Tibial nerve (tissue), 4 donors: ENCODE measurements at places on chromosomes 2 and 18. TPM values are rescaled to one million over a fixed set of nuclear protein-coding genes. Genes with fewer than 3 reads are reported as not detected.

The EN1 gene
- 0.90 TPM for total RNA-seq

The TTR gene
- total RNA-seq = not detected

The RTP5 gene
- not detected for total RNA-seq

The TDRD15 gene
- 0.30 TPM for total RNA-seq

GRCh38 chr18:9743200-9744016 lies 35.3 kb downstream of the RAB31 start:
- DNase-seq = no peak

DNA sequence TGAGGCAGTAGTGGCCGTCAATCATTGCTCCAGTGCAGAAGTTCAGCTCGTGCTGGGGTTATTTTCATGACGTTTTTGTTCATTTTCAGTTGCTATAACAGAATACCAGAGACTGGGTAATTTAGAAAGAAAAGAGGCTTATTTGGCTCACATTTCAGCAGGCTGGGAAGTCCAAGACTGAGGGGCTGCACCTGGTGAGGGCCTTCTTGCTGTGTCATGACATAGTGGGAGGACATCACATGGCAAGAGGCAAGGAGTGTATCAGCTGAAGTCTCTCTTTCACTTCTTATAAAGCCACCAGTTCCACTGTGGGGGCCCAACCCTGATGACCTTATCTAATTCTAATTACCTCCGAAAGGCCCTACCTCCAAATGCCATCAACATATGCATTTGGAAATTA lies 58.0 kb upstream of the DPP10 start:
- no peak for DNase-seq
